ENCODE measurements at places on chromosomes 1 and 21.

- DNase-seq: no peak
These were observed 140.6 kb downstream of the SYF2 start for GRCh38 chr1:25091658-25092057.

DNA sequence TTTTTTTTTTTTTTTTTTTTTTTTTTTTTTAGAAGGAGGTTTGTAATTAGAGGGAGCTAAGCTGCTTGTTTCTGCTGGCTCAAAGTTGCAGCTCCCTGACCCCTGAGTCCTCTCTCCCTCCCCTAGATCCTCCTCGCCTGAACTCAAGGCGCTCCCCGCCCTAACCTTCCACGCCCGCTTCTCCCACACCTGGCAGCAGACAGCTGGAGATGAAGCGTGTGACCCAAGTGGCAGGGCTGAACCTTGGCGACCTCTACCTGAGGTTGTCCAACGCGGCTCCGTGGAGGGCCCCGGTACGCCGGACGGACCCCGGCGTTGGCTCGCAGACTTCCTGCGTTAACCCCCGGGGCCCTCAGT lies 795 bp downstream of the NGF start:
- no peak for DNase-seq

- no peak for DNase-seq
These were observed 35.8 kb upstream of the IFNGR2 start for GRCh38 chr21:33367309-33367973.

DNA sequence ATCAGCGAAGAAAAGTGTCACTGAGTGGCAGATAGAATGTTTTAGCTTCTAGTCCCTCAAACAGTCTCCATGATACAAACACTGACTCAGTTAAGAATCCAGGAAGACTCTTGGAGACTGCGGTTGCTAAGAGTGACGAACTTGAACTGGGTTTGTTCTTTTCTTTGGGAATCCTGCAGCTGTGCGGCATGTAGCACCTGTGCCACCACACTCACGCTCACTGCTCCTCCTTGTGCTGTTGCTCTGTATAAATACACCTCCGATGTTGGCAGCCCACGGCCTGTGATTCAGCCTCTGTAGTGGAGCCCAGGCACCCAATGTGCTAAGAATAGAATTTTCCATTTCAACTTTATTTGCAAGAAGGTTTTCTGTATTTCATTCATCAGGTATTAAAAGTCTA lies 5.5 kb upstream of the PPIE start:
- DNase-seq: no peak

GRCh38 chr1:15384301-15384901 lies 25.3 kb upstream of the EFHD2 start:
- no peak for DNase-seq

DNA sequence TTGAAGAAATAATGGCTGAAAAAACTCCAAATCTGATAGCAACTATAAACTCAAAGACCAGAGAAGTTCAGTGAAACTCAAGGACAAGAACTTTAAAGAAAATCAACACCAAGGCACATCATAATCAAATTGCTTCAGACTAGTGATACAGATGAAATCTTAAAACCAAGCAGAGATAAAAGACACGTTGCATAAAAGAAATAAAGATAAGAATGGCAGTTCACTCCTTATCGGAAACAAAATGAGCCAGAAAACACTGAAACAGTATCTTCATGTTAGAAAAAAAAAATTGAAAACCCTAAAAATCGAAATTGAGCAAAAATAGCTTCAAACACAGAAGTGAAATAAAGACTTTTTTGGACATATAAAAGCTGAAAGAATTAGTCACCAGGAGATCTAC lies 4.6 kb upstream of the RAB4A start:
- DNase-seq: peak; percentile 49

DNA sequence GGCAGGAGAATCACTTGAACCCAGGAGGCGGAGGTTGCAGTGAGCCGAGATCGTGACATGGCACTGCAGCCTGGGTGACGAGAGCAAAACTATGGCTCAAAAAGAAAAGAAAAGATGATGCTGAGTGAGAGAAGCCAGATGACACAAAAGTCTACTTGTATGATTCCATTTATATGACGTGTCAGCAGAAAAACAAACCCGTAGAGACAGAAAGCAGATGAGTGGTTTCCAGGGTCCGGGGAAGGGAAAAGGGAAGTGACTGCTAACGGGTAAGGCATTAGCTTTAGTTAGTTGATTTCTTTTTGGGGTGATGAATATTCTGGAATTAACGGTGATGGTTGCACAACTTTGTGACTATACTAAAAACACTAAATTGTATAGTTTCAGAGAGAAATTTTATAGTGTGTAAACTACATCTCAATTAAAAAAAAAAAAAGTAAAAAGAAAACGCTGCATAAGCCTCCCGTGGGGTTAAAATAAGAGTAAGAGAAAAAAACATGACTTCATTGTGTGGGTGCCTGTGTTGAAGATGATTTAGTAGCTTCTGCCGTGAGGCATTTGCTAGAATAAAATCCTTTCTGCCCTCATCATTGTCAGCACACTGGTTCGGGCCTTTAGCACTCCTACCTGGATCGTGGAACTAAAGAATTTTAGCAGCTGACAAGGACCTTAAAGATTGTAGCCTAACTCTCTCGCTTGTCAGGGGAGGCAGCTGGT lies 24.7 kb upstream of the ATP5PO start:
- DNase-seq: no peak

GRCh38 chr1:53502641-53503432 lies 43.6 kb downstream of the DMRTB1 start:
- no peak for DNase-seq

GRCh38 chr1:40032240-40032891 lies 8.2 kb upstream of the CAP1 start:
- peak; percentile 70 for DNase-seq

- peak; percentile 74 for DNase-seq
These were observed 685 bp upstream of the VAMP4 start for GRCh38 chr1:171742577-171742922.

DNA sequence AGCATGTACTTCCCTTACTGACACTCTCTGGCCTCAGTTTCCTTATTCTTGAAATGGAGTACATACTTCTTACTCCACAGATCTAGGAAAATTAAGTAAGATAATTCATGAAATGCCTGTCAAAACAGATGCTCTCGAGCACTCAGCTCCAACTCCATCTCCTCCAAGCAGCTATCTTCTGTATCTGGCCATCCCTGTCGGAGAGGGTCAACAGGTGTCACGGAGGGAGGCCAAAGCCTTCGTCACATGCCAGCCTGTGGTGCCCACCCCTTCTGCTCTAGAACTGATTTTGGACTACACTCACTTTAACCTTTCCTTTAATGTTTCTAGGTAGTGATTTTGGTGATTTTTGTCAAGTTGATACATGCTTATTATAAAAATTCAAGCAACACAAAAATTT lies 18.8 kb upstream of the PKP1 start:
- DNase-seq: no peak

DNA sequence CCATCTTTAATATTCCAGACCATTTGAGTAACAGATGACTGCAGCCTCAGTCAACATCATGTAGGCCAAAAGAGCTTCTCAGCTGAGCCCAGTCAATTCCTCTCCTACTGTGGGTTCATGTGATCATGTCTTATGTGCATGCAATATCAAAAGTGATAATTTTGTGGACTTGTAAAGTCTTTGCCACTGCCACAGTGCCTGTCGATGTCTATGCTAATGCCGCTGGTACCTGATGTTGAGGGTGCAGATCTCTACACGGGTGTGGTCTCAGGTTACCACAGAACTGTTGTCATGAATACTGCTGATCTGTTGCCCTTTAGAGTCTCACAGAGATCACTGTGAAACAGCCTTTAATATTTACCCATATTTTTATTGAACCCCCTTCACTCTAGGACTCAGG lies 11.3 kb upstream of the C1orf141 start:
- no peak for DNase-seq

DNA sequence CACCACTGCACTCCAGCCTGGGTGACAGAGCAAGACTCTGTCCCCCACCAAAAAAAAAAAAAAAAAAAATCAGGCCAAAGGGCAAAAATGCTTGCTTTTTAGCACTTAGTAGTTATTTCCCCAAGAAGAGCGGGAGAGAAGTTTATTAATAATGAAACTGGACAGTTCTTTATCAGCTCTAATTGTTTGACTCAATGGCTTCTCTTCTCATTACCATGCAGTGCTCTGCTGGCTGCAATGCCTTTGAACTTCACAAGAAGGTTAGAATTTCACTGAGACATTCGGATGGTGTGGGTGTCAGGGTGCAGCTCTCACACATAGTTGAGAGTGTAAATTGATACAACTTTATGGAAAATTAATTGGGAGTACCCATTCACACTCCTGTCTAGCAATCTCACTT lies 63.7 kb downstream of the EDARADD start:
- no peak for DNase-seq

Data from erythroblast (primary cell).